ENCODE measurements at places on chromosomes 3 and 15. TPM values are rescaled to one million over a fixed set of nuclear protein-coding genes. Genes with fewer than 3 reads are reported as not detected.

ST3GAL6 gene
- total RNA-seq = 2.7 TPM

DNA sequence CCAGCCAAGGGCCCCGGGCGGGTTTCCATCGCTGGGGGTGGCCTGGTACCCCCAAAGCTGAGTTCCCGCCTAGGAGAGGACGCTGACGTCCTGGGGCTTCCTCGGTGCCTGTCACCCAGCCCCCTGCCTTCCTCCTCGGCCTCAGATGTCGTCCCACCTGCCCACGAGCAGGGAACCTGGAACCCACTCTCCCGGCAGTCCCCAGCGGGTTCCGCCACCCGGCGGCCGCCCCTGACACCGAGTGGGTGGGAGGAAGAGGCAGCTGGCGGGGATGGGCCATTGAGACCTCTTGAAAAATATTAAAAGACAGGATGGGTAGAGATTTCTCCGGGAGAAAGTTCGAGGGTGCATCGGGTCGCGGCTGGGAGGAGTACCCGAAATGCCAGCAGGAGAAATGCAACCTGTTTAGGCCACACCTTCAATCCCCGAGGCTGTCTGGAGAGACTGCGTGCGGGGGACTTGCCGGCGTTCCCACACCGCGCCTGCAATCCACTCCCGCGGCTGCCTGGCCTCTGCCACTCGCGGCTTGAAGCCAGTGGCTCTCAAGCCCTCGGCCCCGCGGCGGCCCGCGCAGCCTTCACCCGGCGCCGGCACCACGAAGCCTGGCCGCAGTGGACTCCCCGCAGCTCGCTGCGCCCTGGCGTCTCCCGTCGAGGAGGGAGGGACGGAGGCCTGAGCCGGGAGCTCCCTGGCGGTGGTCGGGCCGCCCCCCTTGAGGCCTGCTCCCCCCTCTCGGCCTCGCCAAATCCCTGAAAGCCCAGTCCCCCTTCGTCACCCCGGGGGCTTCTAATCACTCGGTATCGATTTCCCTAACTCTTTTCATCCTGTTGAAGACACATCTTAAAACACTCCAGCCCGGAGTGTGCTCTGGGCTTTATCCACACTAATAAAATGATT, 8.6 kb upstream of the NR2F2 start:
- DNase-seq = no peak

DNA sequence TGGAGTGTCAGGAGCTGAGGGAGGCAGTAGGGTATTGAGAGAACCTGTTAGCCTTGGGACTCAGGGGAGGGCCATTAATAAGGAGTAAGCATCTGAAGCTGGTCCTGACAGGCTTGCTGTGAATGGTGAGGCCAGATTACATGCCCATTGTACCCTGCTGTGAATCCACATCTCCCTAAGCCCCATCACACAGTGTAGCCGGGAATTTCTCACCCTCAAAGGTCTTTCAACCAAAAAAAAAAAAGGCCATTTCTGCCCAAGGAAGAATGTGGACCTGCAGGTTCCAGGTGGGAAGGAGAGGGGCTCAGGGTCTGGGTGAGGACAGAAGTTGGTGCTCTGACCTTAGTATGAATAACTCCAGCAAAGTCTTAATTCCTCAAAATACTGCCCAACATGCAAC, 37.2 kb downstream of the MAGEF1 start:
- DNase-seq = no peak

GRCh38 chr3:139112230-139112558, 67.5 kb upstream of the PRR23C start:
- no peak for DNase-seq

DNA sequence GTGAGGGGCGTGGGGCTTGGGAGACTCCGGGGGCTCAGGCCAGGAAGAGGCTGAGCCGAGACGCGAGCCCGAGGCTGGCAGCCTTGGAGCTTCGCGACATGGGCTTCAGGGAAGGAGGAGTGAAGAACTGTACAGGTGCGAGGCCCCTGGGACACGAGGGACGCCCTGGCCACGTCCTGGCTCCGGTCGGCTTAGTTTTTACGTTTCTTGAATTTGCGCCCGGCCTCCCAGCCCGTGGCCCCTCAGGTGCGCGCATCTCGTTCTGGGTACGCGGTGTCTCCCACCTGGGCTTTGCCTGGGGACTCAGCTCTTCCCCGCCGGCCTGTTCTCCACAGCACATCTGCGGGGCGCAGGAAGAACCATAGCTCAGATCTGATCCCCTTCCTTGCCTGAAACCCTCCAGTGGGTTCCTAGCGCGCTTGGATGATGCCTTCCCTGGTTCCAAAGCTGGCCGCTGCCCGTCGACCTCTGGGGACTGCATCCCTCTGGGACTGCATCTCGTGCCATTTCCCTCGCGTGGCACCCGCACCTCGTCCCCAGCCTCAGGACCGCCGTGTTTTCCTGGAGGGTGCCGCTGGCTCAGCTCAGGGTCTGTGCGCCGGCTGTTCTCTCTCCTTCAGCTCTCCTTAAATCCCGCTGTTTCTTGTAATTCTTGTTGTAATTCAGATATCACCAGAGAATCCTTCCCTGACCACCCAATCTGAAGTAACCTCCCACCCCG, 614 bp downstream of the CHCHD6 start:
- DNase-seq = no peak

DNA sequence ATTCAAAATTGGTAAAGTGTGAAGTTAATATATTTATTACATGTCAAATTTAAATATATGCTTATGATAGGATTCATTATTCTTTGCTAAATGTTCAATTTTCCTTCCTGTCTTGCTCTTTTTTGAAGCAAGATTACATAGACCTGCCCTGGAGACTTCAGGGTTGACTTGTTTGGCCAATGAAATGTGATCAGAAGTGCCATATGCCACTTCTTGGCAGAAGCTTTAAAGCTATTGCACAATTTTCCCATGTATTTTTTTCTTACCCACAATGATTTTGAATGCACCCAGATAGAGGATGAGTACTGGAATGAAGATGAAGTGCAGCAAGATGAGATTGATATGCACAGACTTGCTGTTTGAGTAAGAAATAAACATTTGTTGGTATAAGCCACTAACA, 406.3 kb upstream of the BCHE start:
- DNase-seq = no peak

- no peak for DNase-seq
Observed at GRCh38 chr3:72615182-72615581, 233.1 kb downstream of the SHQ1 start.

DNA sequence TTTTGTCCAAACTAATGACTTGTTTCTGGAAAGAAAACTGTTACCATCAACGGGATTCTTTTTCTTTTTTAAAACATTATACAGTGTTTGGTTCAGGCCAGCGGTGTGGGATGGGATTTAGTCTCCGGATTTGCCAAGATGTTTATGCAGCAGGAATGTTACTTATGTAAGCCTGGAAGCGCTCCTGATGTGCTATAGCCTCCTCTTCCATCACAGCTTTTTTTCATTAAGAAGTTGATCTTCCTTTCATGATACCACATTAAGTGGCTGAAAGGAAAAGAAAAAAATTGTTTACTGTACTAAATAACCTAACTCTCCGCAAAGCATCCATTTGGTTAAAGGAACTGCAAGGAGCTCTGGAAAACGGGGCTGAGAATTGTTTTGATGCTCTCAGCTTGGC, 120.5 kb upstream of the ALDH1A3 start:
- DNase-seq = no peak

- no peak for DNase-seq
Observed at GRCh38 chr3:105255350-105255749, 111.4 kb upstream of the ALCAM start.

GRCh38 chr3:160280836-160281235, 55.6 kb downstream of the C3orf80 start:
- DNase-seq = no peak

DNA sequence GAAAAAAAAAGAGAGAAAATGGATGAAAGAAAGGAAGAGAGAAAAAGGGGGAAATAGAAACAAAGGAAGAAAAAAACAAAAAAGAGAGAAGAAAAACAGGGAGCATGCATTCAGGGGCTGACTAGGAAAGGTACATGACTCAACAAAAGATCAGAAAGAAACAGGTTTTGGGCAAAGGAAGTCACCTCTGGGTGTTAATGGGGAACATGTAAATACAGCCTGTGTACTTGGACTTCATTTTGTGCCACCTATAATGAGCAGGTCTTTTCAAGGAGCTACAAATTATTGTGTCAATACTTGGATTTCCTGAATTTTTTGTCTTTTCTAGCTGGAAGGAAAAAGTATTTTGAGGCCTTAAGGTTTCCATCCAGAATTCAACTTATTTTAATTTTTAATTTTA, 53.4 kb upstream of the CCDC50 start:
- DNase-seq = no peak

- no peak for DNase-seq
Observed at GRCh38 chr15:64596701-64597476, 136.5 kb downstream of the ZNF609 start.

UNC13C gene
- 2.0 TPM for total RNA-seq

- DNase-seq = no peak
Observed at GRCh38 chr3:78872195-78872594, 895.6 kb downstream of the ROBO1 start.

FAM107A gene
- total RNA-seq = 93.4 TPM

- DNase-seq = no peak
Observed at GRCh38 chr15:49737127-49737526, 116.3 kb downstream of the DTWD1 start.

- peak; percentile 18 for DNase-seq
Observed at GRCh38 chr15:64459066-64459781, 1.2 kb upstream of the ZNF609 start.

SI gene
- not detected for total RNA-seq

- peak; percentile 86 for DNase-seq
Observed at GRCh38 chr15:73956743-73957135, 30.5 kb downstream of the LOXL1 start.

HHLA2 gene
- not detected for total RNA-seq

Data from ascending aorta (tissue), 2 donors.